ENCODE measurements at places on chromosomes 1 and 21.
A peak's percentile ranks its signal among the peaks of the same experiment; 100 is the strongest.

DNA sequence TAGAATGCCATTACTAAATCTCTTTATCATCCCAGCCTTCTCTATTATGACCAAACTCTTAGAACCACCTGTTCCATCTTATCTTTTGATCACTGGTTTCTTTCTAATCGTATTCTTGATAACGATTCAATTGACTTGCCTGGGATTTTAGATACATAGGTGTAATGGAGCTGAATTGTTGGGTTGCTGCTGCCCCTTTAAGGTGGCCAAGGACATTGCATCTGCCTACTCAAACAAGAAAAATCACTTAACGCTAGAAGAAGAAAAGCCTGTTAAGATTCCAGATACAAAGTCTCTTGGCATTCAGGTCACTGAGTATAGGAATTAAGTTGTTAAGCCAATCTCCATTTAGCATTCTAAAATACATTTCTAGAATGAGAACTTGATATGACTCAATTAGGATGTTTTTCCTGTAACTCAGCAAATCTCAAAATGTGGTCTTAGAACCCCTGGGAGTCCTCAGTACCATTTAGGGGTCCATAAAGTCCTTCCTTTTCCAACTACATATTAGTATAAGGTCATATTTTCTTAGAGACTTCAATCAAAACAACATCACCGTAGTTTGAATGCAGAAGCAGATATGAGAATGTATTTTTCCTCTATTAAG lies 12.4 kb downstream of the NEXN start:
- peak; percentile 26 for DNase-seq

DNA sequence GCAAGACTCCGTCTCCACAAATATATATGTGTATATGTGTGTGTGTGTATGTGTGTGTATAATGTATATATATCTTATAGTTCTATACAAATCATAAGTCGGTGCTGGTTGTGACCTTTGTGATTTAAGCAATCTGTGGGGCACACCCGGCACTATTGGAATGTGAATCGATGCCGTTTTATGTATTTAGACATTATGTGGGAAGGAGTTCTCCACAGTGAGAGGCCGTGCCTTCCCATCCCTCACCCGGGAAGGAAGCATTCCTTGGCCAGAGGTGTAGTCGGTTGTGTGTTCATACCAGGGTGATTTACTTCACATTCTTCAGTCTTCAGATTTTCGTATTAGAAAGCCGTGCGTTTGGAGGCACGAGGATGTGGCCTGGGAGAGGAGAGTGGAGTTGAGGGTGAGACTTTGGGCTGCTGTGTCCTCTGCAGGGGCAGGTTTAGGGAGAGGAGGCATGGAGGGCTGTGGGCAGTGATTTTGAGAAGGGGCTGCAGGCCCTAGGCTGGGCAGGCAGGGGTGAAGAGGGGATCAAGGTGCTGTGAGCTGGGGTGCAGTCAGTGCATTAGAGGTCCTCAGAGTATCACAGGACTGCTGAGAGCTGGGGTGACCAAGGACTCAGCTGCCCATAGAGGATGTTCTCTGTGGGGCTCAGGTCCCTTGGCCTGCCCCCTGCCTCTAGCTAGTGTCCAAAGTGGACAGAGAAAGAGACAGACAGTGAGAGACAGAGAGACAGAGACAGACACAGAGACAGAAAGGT lies 57.7 kb downstream of the TRIM11 start:
- DNase-seq: no peak

DNA sequence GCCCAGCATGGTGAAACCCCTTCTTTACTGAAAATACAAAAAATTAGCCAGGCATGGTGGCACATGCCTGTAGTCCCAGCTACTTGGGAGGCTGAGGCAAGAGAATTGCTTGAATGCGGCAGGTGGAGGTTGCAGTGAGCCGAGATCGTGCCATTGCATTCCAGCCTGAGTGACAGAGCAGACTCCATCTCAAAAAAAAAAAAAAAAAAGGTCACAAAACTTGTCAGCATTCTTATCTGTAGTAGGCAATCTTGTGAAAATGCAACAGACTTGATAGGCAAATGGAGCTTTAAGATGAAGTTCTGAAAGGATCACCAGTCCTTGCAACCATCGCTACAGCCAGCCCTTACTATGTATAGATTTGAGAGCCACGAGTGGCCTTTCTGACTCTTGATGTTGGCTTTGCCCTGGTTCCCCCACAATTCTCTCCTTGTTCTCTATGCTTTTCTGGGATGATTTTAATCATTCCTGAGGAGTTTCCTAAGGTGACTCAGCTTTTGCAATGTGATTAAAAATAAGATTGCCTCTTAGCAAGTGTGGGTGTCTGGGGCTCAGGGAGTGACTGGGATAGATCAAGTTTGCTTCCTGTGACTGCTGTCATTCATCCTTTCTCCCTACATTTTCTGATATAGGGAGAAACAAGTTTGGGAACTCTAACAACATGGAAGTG lies 7.1 kb upstream of the MAP1LC3C start:
- DNase-seq: no peak

- DNase-seq: no peak
These were observed 672.6 kb upstream of the NEGR1 start for GRCh38 chr1:72954943-72955342.

- no peak for DNase-seq
These were observed 84.3 kb upstream of the HP1BP3 start for GRCh38 chr1:20871419-20871818.

DNA sequence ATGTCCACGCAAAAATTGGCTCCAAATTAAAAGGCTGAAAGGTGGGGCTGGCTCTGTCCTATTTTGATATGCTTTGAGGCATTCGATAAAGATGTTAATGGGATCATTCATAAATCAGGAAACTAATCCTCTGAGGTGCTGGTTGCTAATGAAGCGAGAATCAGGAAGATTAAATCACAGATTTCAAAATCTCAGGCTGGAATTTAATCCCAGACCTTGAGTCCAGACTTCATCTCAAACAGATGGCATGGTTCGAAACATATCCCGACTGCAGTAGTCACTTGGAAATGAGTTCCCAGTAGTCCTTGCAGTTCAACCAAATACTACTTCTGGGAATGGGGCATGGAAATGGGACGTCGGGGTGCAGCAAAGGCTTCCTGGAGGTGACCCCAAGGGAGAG lies 4.5 kb upstream of the KLF17 start:
- DNase-seq: no peak

DNA sequence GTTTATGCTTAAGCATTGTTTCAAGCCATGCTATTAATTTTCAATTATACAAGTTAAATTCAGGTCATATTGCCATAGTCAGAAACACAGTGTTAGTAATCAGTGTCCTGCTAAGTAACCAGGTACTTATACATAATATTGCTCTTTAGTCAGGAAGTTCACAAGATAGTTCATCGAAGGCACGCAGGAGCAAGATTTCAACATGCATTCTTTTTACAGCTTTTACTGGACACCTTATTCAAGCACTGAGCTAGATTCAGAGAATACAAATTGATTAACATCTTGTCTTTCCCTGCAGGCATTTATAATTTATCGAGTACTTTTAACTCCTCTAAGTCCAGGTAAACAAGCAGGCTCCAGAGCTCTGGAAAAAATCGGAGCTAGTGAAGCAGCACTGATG lies 202.3 kb upstream of the BRINP3 start:
- no peak for DNase-seq

GRCh38 chr1:198606020-198606438 lies 32.8 kb upstream of the PTPRC start:
- no peak for DNase-seq

- no peak for DNase-seq
These were observed 44.7 kb upstream of the FMO2 start for GRCh38 chr1:171140401-171140800.

DNA sequence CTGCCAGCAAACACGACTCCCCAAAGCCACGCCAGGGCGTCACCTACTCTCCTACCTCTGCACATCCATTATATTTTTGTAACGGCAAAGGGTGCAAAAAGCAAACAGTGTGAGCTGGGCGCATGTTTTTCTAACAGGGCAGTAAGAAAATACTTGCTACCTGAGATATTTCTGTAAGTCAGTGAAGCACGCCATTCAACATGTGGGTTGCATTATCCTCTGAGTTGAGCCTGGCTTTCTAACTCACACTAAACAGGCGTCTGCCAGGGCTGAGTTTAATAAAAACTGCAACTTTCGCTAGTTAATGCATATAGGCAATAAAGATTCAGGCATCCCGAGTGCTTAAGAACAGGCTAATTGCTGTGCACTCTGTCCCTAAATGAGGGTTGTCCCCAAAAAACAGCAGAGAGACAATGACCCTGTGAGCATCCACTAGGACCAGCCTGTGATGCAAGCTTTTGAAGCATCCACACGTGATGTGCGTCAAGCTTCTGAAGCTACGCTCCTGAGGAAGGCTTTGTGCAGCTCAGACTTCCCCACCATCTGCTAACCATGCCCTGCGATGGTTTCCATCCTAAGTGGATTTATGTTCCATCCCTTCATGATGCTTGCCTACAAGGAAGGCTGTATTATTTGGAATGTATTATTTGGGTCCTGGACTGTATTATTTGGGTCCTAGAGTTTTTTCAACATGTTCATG lies 70.0 kb upstream of the SIM2 start:
- no peak for DNase-seq

DNA sequence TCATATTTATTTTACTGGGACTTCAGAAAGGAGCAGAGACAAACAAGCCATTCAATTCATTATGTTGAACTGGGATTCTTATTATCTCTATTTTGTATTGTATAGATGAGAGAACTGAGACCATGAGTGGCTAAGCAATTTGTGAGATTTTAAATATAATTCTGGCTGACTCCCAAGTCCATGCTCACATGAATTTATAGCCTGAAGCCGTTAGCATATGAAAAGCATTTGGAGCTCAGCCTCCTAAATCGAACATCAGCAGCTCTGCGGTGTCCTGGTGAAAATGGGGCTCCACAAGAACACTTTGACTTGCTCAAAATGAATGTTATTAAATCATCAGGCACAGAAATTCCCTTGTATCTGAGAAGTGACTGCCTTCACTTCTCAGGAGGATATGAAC lies 96.8 kb upstream of the DPT start:
- DNase-seq: no peak

DNA sequence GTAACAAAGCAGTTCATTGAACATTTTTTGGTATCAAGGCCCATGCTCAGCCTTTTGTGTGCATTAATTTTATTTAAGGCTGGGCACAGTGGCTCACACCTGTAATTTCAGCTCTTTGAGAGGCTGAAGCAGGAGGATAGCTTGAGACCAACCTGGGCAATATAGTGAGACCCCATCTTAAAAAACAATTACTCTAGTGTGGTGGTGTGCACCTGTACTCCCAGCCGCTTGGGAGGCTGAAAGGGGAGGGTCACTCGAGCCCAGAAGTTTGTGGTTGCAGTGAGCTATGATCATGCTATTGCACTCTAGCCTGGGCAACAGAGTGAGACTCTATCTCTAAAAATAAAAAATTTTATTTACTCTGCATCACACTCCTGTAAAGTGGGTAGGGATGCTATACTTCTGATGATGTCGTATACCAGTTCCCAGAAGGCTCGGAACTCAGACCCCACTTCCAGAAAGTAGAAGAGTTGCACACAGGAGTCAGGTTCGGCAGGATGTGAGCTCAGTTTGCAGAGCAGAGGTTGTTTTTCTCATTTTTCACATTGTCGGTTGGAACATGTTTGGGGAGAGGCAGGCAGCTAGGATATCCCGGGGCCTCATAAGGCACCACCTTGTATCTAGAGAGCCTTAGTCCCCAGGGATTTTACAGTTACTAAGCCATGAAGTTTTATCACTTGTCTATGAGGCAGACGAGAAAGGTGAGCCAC lies 144.6 kb downstream of the GALNT2 start:
- DNase-seq: no peak

DNA sequence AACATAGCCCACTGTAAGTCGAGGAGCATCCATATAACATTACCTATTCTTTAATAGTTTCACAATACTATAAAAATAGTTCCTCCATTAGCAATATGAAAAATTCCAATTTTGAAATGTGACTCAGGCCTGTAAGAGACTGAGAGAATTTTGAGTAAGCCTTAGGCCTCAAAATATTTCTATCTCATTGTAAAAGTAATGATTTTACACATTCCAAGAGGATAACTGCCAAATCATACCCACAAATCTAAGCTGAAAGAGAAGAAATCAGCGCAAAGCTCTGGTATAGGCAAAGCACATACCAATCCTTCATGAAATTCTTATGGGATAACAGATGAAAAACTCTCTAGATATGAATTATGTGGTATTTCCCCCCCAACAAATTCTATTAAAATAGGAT lies 144.1 kb downstream of the CDC42BPA start:
- no peak for DNase-seq

DNA sequence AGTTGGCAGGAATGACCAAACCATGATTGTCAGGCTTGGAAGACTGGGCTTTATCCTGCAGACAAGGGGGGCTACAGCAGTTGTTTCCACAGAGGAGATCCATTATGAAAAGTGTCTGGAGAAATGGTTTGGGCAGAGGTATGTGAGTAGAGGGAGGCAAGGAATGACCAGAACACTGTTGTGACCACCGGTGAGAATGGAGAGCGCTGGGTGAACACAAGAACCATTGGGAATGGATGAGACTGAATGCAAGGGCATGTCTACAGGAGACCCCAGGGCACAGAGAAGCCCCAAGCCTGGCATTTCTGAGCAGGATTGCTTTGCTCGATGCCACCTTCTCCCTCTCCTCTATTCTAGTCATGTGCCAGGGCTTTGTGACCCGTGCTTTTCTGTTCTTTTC lies 125.1 kb downstream of the CACNA1E start:
- DNase-seq: no peak

GRCh38 chr1:107572674-107573211 lies 392.2 kb downstream of the VAV3 start:
- DNase-seq: peak; percentile 69

- no peak for DNase-seq
These were observed 21.4 kb downstream of the SEC16B start for GRCh38 chr1:177948336-177948972.

DNA sequence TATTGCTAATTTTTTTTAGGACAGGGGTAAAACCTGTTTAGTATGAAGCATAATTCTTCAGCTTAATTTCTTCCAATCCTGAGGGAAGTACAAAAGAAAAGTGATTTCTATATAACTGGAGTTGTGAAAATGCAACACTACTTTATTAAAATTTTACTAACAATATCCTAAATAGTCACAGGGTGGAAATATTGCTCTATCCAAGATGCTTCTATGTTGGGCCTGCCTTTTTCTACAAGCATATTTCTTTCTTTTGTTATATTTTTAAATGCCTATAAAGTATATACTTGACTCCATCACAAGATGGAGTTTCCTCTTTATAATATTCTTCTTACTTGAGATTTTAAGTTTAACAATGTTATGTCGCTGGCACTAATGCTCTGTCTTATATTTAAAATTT lies 37.9 kb downstream of the DTL start:
- DNase-seq: no peak

GRCh38 chr1:64410217-64410616 lies 59.7 kb upstream of the CACHD1 start:
- DNase-seq: no peak

GRCh38 chr1:38814444-38814983 lies 45.1 kb downstream of the RRAGC start:
- DNase-seq: no peak

Measured in skeletal muscle cell (primary cell).